ENCODE measurements at places on chromosomes 1 and 21. TPM values are rescaled to one million over a fixed set of nuclear protein-coding genes. Genes with fewer than 3 reads are reported as not detected.

CFAP107 gene
- not detected for total RNA-seq

ERICH3 gene
- total RNA-seq: not detected

AIM2 gene
- 0.41 TPM for total RNA-seq

SLAMF1 gene
- total RNA-seq: not detected

OR2L2 gene
- total RNA-seq: not detected

FCRL2 gene
- not detected for total RNA-seq

TCHHL1 gene
- not detected for total RNA-seq

HTR6 gene
- not detected for total RNA-seq

CFH gene
- 36.4 TPM for total RNA-seq

GRHL3 gene
- total RNA-seq: not detected

EDN2 gene
- total RNA-seq: 0.47 TPM

TBX15 gene
- 0.63 TPM for total RNA-seq

CFHR5 gene
- total RNA-seq: not detected

GSTM1 gene
- total RNA-seq: not detected

MRTO4 gene
- 10.0 TPM for total RNA-seq

RNF186 gene
- total RNA-seq: not detected

VWA5B1 gene
- total RNA-seq: 0.16 TPM

PRRX1 gene
- total RNA-seq: 74.7 TPM

SLC45A1 gene
- total RNA-seq: 1.8 TPM

CHIA gene
- total RNA-seq: not detected

TRIM67 gene
- 0.08 TPM for total RNA-seq

PRDM15 gene
- 2.9 TPM for total RNA-seq

IL10 gene
- total RNA-seq: 0.38 TPM

LCE1F gene
- not detected for total RNA-seq

TAL1 gene
- total RNA-seq: 4.3 TPM

UBL4B gene
- total RNA-seq: not detected

C1orf116 gene
- 0.74 TPM for total RNA-seq

SPRR2A gene
- total RNA-seq: not detected

CTXND2 gene
- not detected for total RNA-seq

RHBDL2 gene
- total RNA-seq: not detected

LDLRAD1 gene
- not detected for total RNA-seq

ACTA1 gene
- 7,565 TPM for total RNA-seq

HPCA gene
- total RNA-seq: not detected

MIXL1 gene
- total RNA-seq: not detected

PBX1 gene
- total RNA-seq: 73.2 TPM

HOOK1 gene
- 4.0 TPM for total RNA-seq

SAMD11 gene
- total RNA-seq: 2.4 TPM

EXTL1 gene
- total RNA-seq: 11.3 TPM

TMCC2 gene
- total RNA-seq: 2.5 TPM
